ENCODE measurements at places on chromosomes 16 and 17. TPM values are rescaled to one million over a fixed set of nuclear protein-coding genes. Genes with fewer than 3 reads are reported as not detected.

TP53TG3 gene
- not detected for polyA plus RNA-seq

OR2C1 gene
- polyA plus RNA-seq: not detected

TMEM92 gene
- not detected for polyA plus RNA-seq

HSD17B1 gene
- polyA plus RNA-seq: 3.3 TPM

GFAP gene
- polyA plus RNA-seq: 2.3 TPM

KRTAP4-9 gene
- not detected for polyA plus RNA-seq

GRCh38 chr17:78793415-78793814 is 11.3 kb upstream of the CYTH1 start:
- no peak for DNase-seq

- no peak for DNase-seq
Measured at GRCh38 chr16:48110000-48110399, 45.8 kb downstream of the ABCC12 start.

DNA sequence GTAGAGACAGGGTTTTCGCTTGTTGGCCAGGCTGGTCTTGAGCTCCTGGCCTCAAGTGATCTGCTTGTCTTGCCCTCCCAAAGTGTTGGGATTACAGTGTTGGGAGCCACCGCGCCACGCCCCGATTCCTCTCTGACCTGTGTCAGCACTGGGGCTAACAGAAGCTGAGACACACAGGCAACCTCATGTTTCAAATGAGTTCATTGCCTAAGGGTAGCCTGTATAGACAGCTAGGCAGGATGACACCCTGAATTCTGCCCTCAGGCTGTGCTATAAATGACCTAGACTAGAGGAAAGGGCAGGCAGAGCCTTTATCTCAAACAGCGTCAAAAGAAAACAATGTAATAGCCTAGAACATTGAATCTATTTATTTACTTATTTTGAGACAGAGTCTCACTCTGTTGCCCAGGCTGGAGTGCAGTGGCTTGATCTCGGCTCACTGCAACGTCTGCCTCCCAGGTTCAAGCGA is 2.3 kb upstream of the CDK3 start:
- DNase-seq: no peak

DNA sequence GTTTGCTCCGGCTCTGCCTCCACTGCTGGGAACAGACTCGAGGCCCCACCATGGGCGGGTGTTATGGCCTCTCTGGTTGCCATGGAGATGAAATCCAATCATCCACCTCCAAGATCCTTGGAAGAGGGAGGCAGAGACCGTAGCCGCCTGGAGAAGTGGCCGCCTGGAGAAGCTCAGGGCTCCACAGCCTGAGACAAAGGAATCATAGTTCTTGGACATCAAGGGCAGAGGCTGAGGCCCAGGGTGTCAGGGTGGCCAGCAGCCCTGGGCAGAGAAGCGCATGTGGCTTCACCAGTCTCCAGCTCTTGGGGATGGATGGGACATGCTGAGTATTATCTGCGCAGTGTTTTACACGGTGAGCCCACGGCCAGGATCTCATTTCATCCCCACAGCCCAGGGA is 36.2 kb downstream of the ABR start:
- no peak for DNase-seq

- no peak for DNase-seq
Measured at GRCh38 chr17:81470944-81471817, 41.4 kb downstream of the ACTG1 start.

GRCh38 chr17:78142119-78142861 is 3.9 kb upstream of the C17orf99 start:
- no peak for DNase-seq

DNA sequence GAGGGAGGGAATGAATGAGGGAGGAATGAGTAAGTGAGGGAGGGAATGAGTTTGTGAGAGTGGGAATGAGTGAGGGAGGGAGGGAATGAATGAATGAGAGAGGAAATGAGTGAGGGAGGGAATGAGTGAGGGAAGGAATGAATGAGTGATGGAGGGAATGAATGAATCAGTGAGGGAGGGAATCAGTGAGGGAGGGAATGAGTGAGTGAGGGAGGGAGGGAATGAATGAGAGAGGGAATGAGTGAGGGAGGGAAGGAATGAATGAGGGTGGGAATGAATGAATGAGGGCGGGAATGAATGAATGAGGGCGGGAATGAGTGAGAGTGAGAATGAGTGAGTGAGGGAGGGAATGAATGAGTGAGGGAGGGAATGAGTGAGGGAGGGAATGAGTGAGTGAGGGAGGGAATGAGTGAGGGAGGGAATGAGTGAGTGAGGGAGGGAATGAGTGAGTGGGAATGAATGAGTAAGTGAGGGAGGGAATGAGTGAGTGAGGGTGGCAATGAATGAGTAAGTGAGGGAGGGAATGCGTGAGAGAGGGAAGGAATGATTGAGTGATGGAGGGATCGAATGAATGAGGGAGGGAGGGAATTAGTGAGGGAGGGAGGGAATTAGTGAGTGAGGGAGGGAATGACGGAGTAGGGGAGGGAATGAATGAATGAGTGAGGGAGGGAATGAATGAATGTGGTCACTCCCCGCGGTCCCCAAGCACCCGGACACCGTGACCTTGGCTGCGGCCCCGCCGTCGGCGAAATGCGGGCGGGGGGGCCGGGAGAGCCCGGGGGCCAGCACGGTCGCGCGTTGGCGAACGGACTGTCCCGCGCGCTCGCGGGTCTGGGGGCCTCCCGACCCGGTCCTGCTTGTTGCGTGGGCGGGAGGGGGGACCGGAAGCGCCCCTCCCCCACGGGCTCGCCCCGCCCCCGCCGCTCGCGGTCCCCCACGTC is 1.1 kb upstream of the UBE2I start:
- DNase-seq: no peak

DNA sequence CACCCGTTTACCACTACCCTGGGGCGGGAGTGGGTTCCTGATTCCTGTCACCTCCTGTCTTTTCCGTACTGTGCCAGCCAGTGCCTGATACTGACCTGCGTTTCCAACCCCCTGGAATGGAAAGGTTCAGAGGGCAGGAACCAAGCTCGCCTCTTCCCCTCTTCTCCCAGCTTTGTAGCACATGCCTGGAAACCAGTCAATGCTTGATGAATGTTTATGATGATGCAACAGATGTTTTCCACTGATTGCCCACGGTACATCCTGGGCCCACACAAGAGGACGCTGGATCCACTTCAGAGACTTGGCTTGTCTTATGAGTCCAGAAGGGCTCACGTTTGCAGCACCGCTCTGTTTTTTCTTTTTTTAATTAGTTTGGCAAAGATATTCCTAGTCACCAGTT is 262.0 kb downstream of the CPPED1 start:
- no peak for DNase-seq

DNA sequence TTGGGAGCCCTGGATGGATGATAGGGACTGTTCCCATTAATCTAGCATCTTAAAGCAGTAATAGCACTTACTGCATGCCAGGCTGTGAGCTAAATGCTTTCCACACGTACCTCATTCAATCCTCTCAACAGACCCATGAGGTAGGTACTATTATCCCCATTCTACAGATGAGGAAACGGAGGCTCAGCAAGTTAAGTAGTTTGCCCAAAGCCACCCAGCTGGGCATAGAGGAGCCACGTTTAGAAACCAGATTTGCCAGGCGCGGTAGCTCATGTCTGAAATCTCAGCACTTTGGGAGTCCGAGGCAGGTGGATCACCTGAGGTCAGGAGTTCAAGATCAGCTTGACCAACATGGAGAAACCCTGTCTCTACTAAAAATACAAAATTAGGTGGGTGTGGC is 2.0 kb upstream of the RAI1 start:
- no peak for DNase-seq

DNA sequence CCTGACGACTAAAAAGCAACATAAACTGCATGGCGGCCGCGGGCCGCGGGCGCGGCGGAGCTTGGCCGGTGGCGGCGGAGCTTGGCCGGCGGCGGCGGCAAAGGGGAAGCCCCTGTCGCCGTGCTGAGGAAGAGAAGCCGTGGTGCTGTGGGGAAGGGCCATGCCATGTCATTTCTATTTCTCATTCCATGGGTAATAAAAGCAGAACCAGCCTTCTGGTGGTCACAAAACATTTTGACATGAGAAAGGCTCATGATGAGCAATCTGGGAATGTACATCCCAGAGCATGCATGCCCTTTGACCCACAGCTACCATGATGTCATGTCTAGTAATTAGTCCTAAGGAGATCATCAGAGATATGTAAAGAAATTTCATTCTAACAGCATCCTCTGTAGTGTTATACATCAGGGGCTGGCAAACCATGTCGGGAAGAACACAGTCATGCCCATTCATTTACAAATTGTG is 23.9 kb upstream of the HEATR6 start:
- DNase-seq: no peak

DNA sequence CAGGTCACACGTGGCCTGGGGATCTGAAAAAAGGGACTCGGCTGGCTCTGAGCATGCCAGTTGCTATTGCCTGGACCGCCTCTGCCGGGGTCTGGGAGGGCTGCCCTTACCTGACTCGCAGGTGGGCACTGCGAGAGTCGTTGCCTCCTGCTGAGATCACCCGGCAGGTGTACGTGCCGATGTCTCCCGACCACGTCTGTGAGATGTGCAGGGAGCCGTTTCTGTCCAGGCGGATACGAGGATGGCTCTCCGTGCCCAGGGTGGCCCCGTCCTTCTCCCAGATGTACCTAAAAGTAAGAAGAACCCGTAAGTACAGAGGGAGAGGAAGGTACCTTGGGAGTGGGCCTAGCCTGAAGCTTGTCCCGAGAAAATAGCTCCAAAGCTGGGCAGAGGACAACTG is 112.0 kb upstream of the CDC42EP4 start:
- DNase-seq: no peak

DNA sequence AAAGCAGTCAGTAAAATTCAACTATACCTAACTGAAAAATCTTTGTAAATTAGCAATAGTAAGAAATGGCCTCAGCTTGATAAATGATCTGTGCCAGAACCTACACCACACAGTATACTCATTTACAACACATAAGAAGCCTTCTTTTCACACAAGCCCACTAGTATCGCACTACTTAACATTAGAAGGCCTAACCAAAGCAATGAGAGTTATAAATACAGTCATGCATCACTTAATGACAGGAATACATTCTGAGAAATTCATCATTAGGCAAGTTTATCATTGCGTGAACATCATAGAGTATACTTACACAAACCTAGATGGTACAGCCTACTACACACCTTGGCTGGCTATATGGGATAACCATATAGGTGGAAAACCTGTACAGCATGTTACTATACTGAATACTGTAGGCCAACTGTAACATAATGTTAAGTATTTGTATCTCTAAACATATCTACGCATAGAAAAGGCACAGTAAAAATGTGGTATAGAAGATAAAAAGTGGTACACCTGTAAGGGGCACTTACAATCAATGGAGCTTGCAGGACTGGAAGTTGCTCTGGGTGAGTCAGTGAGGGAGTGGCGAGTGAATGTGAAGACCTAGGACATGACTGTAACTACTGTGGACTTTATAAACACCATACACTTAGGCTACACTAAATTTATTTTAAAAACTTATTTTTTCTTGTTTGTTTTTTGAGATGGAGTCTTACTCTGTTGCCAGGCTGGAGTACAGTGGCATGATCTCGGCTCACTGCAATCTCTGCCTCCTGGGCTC is 126.5 kb upstream of the CORO6 start:
- no peak for DNase-seq

- DNase-seq: no peak
Measured at GRCh38 chr16:49483251-49483650, 109.6 kb downstream of the C16orf78 start.

DNA sequence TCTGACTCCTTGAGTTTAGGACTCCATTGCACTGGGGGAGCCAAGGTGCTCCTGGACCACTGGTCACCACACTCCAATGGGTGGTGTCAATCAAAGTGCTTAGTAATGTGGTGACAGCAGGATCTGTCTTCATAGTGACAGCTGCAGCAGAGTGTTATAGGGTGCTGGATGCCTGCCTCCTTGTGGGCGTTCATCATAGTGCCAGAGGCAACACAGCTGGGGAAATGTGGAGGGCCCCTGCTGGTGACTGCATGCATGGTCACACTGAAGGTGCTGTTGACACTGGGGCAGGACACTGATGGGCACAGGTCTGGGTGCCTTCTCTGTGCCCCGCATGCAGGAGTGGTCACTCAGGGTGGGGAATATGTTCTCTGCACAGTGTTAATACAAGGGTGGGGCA is 177.5 kb upstream of the CDH8 start:
- no peak for DNase-seq

- DNase-seq: no peak
Measured at GRCh38 chr17:67013891-67014290, 30.5 kb upstream of the CACNG1 start.

- DNase-seq: peak; percentile 81
Measured at GRCh38 chr17:61289408-61290385, 109.9 kb upstream of the TBX2 start.

GRCh38 chr17:51071556-51071955 is 49.1 kb downstream of the SPAG9 start:
- no peak for DNase-seq
